RWPE1 (cell line): ENCODE measurements at places on chromosomes 13 and 19.

GRCh38 chr13:75702476-75702875 is 66.3 kb downstream of the LMO7 start:
- no peak for DNase-seq

- DNase-seq: no peak
Observed at GRCh38 chr13:34410678-34411077, 531.4 kb upstream of the NBEA start.

GRCh38 chr13:108315273-108315672 is 45.8 kb downstream of the TNFSF13B start:
- DNase-seq: no peak

GRCh38 chr13:97339988-97340749 is 93.8 kb upstream of the RAP2A start:
- no peak for DNase-seq

DNA sequence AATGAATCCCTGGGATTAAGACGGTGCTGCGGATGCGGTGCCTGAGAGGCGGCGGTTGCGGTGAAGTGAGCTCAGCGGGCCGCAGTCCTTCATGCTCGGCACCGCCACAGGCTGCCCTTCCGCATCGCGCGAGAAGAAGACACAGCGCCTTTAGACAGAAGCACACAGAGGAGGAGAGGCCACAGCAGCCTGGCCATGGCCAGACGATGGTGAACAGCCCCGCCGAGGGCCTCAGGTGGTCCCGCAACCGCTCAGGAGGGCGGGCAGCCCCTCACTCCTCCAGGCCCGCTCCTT is 459.2 kb downstream of the MYO16 start:
- no peak for DNase-seq
